Mesenchymal stem cell (in vitro differentiated cells and primary cell): ENCODE measurements at places on chromosomes 2 and 18.

DNA sequence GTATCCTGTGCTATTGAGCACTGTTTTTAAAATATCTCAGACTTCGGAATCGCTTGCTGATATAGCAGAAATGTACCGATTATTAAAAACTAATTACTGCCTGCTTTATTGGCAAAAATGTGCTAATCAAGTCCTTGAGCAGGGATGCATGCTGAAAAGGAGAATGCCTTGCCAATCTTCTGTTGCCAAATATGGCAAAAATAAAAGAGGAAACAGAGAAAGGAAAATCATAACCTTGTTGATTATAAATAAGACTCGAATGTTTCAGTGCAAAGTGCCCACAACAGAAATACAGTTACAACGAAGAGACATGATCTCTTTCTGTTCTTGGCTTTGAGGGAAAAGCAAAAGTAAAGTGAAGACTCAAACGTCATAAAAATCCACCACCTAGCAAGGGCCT, 248.5 kb downstream of the TMEM182 start:
- no peak for DNase-seq

DNA sequence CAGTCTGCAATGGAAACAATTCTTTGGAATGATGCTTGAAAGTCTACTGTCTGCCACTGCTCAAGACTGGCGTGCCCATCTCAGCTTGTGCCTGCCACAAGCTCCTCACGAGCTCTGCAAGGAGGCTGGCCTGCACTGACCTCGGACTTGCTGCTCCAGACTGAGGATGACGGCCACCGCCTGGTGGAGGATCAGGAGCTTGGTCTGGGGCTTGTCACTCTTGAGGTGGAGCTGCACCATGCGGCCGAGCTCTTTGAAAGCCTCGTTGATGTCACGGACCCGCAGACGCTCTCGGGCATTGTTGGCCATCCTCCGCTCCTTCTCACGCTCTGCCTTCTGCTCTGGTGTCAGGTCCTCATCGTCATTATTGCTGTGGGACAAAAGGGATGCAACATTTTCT, 269.4 kb upstream of the CCDC68 start:
- DNase-seq = no peak

DNA sequence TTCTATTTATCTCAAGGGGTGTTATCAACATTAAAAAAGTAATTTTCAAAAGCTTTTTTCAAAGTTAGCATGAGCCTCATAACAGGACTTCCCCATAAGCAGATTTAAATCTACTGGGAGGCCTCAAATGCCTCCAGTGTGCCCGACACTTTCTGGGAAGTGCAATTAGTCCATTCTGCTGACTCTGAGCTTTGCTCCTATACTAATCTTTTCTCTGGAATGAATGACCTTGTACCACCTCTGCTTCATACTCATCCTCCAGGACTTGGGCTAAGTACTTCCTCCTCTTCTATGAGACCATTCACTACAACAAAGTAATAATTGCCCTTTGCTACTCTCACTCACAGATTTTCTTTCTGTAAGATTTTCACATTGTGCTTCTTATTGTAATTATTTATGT, 111.1 kb downstream of the RIT2 start:
- no peak for DNase-seq

GRCh38 chr2:151197184-151198108, 64.2 kb downstream of the RBM43 start:
- DNase-seq = no peak

DNA sequence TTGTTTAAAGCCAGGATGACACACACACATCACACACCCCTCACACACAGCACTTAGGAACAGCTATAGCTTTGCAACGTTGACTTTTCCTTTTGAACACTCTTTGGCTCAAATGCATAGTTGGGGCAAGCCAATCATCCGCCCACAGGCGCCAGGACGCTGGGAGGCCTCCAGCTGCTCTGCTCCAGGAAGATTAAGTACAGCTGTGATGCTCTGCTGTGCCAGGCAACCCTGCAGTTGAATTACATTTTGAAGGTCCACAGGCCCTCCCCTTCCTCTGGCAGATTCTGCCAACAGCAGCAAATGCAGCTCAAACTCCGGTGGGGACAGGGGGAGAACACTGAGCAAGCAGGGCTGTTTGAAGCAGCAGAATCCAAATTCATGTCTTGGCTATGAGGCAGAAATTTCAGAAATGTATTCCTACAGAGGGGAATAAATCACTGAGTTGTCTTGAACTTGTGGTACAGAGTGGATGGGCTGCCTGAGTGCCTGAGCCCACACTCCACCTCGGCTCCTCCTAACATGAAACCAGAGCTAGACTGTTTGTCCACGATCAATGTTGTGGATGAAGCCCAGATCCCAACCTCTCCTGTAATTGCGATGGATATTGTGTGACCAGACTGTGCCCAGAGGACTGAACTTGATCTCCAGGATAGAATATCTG, 86.5 kb upstream of the PPP1CB start:
- peak; percentile 83 for DNase-seq

DNA sequence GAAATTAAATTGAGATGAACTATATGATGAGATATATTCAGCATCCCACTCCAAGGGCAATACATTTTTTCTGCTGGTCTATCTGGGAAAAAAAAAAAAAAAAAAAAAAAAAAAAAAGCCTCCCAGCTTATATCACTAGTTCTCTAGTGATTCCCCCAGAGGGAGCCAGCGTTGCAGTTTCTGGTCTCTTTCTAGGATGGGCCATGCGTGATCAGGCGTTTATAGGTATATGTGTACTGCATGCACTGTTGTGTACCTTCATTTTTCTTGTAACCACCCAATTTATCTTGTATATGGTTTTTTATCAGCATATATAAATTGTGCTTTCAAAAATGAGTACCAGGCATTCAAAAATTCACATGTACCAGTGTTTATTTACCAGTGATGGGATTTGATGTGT, 35.1 kb downstream of the DCDC2C start:
- peak; percentile 1 for DNase-seq

DNA sequence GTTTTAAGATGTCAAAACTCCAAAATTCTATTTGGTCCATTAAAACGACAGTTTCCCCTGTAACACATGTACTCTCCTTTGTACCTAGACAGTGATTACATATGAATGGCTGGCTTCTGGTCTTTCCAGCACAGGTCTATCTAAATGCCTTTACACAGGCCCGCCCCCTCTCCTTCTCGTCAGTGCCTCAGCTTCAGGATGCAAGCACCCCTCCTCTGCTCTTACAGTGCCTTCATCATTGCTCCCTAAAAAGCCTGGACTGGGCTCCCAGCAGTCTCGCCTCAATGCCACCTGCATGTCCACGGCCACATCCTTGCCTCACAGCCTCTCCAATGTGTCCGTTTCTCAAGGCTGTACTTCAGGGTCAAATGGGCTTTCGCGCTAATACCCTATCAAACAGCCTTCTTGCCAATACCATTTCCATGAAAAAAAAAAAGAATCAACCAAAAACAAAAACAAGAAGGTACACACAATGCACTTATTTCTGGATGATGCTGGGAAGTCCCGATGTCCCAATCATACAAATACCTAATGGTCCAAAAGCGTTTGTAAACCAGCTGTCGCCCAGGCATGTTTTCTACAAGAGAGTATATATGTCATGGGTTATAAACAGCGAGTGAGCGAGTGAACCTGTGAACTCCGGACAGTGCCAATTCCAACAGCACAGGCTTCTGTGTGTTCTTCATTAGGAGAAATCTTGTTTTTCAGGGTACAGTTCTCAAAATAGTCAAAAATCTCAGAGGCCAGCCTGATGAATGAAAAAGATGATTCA, 77.2 kb downstream of the EIPR1 start:
- DNase-seq = no peak

DNA sequence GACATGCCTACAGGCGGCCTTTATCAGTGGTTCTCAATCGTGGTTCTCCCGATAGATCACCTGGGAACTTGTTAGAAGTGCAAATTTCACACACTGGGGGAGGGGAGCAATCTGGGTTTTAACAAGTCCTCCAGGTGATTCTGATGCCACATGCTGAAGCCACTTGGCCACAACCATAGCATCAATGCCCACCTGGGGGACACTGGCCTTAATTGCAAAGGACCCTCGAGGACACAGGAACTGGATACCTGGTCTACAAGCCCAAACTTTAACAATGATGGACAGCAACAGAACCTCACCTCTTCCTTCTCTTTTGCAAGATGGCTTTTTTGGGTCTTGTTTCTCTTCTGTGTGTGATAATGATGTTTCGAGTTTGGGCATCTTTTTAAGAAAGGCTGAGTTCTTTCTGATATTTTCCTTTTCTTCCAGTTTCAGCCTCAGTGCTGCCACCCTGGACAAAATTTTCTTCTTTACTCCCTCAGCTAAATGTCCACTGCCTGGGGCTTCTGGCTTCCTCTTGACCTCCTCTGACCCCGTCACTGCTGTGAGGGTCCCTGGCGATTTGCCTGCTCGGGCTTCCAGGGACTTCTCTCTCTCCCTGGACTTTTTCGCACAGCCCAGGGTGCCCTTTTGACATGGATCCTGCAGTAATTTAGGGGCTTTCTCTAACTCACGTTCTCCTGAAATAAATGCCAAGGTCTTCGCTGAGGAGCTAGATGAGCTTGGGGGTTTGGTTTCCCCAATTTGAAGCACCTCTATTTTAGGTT, 94.2 kb downstream of the ALPK2 start:
- no peak for DNase-seq

DNA sequence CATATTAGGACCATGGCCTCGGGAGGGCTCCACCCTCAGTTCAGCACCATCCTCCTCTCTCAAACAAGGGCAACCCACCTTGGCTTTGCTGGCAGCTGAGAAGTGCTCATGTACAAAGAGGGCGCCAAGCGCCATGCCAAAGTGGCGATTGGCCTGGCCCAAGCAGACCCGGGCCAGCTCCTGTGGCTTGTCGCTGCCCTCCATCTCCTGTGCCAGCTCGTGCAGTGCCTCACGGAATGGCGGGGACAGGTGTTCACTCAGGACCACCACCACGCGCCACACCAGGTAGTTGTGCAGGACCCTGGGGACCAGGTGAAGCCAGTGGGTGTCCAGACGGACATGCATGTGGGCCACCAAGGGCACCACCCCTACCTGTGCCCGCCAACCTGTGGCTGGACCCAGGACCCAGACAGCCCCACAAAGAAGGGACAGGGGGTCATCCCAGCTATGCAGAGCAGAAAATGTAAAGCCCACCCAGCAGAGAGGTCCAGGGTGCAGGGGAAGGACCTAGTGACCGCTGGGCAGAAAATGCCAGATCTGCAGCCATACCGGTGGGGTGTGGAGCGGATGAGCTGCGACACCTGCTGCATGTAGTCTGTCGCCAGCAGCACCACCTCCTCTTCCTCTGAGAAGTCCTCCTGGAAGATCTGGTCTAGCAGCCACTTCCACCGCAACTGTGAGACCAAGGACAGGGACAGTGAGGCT, 3.6 kb downstream of the ECEL1 start:
- DNase-seq = no peak

- DNase-seq = peak; percentile 68
Observed at GRCh38 chr2:15588329-15588919, 3.2 kb upstream of the DDX1 start.

DNA sequence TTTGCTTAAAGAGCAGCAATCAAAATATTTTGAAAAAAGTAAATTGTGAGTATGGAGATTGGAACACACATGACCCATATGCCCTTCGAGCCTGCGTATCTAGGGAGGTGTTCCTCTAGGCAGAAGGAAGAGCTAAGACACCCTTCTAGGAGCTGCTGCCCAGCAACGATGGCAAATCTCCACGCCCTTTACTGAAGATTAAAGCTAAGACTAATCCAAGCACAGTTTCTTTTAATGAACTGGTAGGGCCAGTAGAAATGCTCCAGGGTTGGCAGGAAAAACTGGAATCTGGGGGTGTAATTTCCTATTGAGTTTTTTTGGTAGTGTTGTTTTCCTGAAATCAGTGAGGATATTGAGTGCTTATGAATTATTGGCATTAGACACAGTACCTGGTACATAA, 712 bp upstream of the SERPINB13 start:
- no peak for DNase-seq

- no peak for DNase-seq
Observed at GRCh38 chr2:67201521-67201920, 195.6 kb upstream of the ETAA1 start.

- DNase-seq = no peak
Observed at GRCh38 chr2:191845248-191845715, 1.6 kb downstream of the CAVIN2 start.

DNA sequence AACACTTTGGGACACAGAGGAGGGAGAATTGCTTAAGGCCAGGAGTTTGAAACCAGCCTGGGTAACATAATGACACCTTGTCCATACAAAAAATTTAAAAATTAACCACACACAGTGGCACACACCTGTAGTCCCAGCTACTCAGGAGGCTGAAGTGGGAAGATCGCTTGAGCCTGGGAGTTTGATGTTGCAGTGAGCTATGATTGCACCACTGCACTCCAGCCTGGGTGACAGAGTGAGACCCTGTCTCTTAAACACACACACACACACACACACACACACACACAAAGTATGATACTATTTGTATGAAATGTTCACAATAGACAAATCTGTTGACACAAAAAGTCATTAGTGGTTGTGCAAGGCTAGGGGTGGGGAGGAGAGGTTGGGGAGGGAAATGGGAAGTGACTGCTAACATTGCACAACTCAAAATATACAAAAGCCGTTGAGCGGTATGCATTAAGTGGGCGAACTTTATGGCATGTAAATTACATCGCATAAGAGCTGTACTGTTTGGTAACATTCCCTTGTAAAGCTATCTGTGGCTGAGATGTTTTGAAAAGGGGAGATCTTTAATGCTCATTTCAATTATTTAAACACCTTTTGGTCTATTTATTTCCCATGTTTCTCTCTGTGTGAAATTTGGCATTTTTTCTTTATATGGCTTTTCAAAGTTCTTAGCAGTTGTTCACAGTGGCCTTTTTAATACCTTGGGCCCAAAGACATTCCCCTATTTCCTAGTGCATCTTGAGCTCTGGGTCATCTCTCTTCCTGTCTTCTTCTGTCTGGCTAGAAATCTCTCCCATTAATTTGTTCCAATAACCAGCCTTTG, 58.9 kb upstream of the ZNF516 start:
- peak; percentile 78 for DNase-seq

GRCh38 chr2:99748344-99748743, 258.5 kb upstream of the REV1 start:
- DNase-seq = no peak

DNA sequence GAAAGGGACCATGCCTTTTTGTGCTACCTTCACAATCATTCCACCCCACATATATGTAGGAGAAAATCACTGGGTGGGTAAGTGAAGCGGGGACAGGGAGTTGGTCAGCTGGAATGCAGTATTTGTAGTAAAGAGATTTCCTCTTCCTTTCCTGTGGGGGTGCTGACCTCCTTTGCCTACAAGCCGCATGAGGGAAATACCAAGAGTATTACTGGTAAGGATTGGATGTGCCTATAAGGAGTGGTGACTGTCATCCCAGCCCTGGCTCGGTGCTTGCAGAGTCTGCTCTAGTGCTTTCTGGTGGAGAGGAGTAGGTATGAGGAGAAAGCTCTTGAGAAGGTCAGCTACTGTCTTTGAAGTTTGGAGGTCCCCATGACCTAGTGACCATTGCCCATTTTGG, 324.6 kb downstream of the HRH4 start:
- no peak for DNase-seq

- DNase-seq = no peak
Observed at GRCh38 chr2:142325870-142326269, 195.1 kb upstream of the LRP1B start.

DNA sequence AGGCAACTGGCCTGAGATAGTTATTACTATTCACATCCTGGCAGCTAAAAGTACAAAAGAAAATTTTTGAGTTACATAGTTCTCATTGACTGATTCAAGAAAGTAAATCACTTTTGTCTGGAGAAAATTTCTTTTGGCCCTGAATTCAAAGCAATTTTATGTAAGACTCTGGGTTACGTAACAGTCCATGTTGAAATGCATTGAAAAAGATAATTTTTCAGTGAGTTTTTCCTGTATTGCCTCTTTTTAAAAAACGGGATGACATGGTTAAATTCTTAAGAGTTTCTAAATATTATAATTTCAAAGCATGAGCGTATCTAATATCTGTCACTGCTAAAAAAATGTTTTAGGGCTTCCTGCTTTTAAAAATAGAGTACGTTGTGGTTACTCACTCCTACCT, 72.7 kb downstream of the ANKRD12 start:
- no peak for DNase-seq
